ENCODE measurements at places on chromosomes 5 and 9.

- DNase-seq = no peak
Observed at GRCh38 chr9:87732756-87733155, 6.8 kb downstream of the CTSL start.

GRCh38 chr5:68084396-68084795 is 131.2 kb upstream of the PIK3R1 start:
- DNase-seq = no peak

DNA sequence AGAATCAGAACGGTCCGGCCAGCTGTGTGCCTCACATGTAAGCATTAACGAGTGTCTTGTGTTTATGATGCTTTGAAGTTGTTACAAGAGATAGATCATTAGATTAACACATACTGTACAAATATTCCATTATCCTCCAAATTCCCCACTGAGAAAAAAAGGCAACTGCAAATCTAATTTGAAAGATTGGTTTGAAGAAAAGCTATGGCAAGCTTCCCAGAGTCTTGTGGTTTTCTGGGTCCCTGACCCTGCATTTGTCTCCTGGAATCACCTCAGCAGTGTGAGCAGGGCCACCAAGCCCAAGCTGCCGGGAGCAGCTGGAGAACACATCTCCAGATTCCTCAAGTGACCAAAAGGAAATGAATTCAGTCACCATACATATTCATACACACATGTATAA is 36.9 kb upstream of the ADAMTS16 start:
- no peak for DNase-seq

- DNase-seq = no peak
Observed at GRCh38 chr9:114060711-114061110, 17.4 kb downstream of the AMBP start.

- DNase-seq = no peak
Observed at GRCh38 chr9:132609829-132610228, 27.4 kb downstream of the BARHL1 start.

GRCh38 chr9:91465420-91465819 is 41.8 kb upstream of the NFIL3 start:
- DNase-seq = no peak

DNA sequence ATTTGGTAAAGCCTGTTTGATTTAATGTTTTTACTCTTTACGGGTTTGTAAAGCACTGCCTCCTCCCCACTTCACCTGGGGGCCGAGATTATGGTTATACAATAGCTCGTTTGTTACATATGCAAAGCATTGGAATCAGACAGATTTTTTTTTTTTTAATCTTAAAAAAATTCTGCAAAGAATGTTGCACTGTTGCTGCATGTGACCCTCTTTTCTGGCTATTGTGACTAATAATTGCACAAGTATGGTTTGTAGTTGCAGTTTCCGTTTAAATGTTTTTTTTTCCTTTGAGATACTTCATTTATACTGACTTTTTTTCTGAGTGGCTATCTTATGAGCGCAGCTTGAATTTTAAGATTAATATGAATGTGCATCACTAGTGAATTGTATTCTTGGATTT is 165.3 kb downstream of the KDM4C start:
- no peak for DNase-seq

GRCh38 chr5:143218517-143219170 is 184.8 kb downstream of the NR3C1 start:
- DNase-seq = no peak

- no peak for DNase-seq
Observed at GRCh38 chr9:70079417-70080037, 35.9 kb downstream of the MAMDC2 start.
